ENCODE measurements at places on chromosomes 4 and X.
A peak's percentile ranks its signal among the peaks of the same experiment; 100 is the strongest.

DNA sequence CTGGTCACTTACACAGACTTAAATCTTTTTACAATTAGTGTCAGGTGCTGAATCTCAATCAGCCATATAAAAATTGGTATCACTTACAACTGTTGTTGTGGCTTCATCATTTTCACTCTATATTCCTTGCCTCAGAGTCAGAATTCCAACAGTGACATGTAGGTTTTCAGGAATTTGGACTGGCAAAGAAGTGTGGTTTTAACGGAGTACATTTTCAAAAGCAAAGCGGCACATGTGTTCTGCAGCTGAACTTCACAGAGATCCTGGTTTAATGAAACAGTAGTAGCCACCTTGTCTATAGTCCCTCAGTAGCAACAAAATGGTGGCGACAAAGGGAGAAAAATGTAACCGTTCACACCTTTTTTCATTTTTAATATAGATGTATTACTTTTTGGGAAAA, 486.6 kb downstream of the FAT4 start:
- DNase-seq = no peak

- DNase-seq = no peak
Measured at GRCh38 chr4:128818442-128818841, 8.9 kb downstream of the JADE1 start.

GRCh38 chr4:70531981-70532380, 13.6 kb downstream of the AMTN start:
- no peak for DNase-seq

DNA sequence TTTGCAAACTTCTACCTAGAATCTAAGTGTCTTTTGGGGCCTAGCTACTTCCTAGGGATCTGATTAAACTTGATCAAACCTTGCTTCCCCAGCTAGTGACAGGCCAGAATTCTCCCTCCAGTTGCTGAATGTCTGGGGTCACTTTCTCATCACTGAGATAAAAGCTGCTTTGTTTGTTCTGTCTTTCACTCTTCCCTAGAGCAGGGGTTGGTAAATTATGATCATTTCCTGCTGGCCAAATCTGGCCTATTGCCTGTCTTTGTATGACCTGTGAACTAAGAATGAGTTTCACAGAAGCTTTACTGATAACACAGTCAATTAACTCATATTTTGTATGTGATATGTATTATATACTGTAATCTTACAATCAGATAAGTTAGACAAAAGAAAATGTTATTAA, 157.8 kb upstream of the AADAT start:
- DNase-seq = no peak

DNA sequence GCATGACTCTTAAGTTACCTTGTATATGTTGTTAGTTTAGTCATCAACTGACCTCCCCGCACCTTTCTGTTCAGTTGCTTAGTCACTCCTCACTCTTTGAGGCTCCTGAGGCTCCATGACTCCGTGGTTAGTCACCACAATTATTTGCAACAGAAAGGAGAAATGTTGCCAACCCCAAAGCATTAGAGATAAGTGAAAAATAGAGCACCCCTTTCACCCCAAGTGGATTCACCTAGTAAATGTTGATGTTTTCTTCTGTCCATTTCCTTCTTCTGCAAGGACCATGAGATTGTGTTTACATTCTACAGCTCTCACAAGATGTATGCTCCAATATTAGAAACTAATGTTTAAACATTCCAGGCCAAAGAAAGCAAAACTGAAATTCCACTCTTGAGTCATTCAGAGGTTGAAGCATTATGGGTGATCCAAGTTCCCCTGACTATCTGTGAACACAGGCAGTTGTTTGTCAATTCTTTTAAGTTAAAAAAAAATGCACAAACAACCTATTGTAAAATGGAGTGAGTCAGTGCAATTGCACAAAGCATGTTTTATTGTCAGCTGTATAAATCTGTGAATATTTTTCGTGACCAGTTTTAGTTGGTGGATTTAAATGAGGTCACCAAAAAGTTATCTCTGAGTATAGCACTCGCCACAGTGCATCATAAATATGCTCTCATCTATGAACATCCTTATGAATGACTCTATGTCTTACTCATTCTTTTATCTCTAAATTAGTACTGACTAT, 552.4 kb upstream of the MAGEB2 start:
- peak; percentile 84 for DNase-seq

DNA sequence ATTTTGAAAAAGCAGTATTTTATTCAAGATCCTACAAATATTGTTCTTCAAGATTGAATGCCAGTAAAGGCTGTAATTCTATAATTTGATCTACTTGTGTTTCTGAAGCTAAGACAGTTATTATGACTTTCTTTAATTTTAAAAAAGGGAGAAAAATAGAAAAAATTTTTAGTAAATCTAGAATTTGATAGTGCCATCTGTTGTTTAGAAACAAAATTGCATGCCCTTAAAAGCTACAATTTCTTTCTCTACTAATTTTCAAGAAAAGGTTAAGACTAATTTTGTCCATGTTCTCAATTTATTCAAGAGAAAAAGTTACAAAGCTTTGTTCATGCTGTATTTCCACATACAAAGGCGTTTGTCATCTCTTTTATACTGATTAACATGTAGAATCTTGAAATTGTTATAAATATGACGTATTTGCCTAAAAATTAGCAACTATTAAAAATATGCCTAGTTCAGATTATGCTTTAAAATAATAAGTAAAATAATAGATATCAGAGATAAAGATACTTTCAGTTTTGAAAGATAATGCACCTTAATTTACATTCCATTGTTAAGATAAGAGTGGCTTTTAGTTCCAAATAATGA, 25.6 kb upstream of the MMRN1 start:
- no peak for DNase-seq

- DNase-seq = no peak
Measured at GRCh38 chr4:165137205-165137604, 24.5 kb upstream of the TMEM192 start.

DNA sequence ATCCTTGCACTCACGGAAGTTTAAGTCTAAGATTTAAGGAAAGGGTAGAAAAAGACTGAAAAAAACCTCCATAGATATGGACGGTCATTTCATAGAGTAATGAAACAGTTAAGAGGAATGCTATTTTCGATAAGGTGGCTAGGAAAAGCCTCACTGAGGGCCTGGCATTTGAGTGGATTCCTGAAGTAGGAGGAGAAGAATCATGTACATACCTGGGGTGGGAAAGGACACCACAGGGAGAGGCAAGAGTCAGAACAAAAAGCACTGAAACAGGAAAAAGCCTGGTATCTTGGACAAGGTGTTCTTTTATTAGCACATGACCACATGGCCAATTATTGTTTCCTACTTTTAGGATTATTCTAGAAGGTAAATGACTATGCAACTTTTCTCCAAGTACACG, 547.2 kb upstream of the DIPK2B start:
- no peak for DNase-seq

GRCh38 chr4:158599150-158599549, 72.5 kb downstream of the C4orf46 start:
- DNase-seq = no peak

GRCh38 chrX:86103061-86103460, 45.2 kb upstream of the DACH2 start:
- no peak for DNase-seq

- DNase-seq = no peak
Measured at GRCh38 chrX:13899607-13900006, 82.7 kb upstream of the GPM6B start.

DNA sequence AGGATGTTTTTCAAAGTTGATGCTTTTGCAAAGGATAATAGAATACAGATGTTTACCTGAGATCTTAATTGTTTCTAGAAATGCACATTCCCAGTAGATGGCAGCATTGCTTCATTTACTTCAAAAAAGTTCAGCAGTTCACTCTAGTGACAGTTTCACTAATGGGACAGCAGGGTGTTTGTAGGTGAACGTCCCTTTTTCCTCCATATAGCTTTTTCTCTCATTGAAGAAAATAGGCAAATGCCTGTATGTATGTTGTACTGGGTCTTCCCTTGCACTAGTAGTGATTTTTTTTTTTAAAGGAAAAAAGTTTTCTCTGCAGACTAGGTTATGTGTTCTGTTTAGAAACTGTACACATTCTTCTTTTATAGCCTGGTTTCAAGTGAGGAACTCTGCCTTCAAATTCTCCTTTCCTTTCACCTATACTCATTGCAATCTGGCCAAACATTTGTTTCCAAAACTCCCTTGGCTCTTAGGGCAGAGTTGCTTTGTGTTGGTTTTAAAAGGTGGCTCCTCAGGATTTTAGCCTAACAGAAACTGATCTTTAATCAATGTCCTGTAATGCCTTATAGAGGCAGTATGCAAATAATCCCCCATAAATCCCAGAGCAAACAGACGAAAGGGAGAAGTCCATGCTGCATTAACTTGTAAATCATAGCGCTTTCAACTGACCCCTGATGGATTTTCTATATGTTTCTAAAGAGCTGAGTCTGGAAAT, 86.3 kb downstream of the EGF start:
- DNase-seq = peak; percentile 23

DNA sequence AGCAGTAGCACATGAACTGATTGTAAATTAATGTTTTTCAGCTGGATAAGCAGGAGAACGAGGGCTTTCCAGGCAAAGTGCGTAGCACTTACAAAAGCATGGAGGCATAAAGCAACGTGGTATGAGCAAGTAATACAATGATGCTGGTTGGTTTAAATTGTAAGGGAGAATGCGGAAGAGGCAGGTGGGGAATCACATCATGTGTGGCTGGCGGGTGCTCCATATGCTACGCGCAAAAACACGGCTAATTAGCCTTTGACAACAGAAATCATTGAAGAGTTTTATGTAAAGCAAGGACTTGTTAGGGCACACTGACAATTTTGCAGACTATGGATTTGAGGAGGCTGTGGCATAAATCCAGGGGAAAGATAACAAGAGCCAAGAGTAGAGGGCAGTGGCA, 14.6 kb downstream of the SYTL4 start:
- no peak for DNase-seq

DNA sequence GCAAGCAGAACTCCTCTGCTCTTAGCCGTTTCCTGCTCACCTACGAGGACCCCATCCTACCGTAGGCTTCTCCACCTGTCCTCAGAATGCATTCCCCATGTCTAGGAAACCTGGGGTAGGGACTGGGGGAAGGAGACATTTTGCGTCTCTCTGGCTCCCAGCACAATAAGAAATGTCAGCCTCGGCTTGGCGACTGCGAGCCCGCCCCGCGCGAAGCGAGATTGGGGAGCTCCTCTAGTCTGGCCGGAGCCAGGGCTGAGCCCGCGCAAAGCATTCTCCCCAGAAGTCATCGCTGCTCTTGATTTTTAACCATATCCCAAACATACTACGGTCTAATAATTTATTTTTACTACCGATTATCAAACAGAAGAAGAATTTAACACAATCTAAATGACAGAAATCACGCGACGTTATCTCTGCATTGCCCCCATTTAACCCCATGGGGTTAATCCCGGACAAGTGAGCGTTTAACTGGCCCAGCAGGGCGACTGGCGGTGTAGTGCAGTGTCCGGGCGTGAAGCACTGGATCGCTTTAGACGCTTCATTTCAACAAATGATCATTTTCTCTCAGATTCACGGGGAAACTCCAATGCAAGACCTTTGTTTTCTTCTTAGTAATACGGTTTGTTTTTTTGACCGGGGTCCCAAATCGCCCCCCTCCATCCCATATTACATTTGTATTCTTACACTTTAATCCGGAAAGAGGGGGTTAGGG, 8.0 kb upstream of the PITX2 start:
- no peak for DNase-seq

- DNase-seq = no peak
Measured at GRCh38 chr4:184503869-184504300, 29.5 kb upstream of the IRF2 start.

DNA sequence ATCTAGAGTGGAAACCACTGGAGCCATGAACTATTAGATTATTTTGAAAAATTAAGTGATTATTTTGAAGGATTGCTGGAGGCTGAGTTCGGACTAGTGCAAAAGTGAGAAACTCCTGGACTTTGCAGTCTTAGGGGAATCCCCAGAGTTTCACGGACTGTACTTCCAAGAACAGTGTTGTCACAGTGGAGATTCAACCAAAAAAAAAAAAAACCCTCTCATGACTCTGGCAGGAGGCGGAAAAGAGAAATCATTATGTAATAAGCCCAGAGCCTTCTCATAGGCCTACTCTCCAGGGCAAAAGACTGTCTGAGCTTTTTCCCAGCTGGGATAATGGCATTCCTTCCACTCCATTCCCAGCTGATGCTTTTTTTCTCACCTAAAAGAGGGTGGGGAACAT, 16.8 kb upstream of the C4orf51 start:
- no peak for DNase-seq

DNA sequence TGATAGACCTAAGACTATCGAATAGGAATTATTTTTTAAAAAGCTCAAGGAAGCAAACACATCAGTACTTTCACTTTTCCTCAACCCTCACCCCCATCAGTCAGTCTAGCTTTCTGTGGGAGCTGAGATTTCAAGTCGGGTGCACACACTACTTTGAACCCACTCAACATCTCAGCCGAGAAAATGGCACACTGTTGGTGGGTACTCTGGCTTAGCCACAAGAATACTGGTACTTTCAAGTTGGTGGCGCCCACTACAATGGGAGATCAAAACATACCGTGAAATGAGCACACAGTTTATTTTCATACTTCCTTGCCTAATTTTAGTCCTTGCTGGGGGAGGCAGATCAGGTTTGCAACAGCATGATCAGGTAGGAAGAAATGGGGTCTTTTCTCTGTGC, 10.2 kb downstream of the CD40LG start:
- no peak for DNase-seq

- no peak for DNase-seq
Measured at GRCh38 chr4:16530688-16531635, 304.7 kb upstream of the TAPT1 start.

DNA sequence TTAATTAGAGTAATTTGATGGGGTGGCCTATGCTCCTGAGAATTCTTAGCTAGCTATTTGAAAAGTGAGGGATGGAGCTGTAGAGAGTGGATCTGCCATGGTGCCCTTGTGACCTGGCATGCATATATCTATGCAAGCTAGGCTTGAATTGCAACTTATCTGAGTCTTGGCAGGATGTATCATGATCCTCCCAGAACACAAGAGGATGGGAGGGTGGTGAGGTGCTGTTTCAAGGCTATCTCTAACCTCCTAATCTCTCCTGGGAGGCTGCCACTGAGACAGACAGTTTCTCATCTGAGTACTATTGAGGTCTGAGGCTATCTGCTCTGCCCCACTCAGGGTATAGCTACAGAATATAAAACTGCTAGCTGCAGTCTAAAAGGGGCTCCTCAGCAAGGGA, 56.6 kb downstream of the BRCC3 start:
- DNase-seq = no peak

GRCh38 chr4:36011381-36011780, 232.9 kb downstream of the ARAP2 start:
- DNase-seq = no peak

DNA sequence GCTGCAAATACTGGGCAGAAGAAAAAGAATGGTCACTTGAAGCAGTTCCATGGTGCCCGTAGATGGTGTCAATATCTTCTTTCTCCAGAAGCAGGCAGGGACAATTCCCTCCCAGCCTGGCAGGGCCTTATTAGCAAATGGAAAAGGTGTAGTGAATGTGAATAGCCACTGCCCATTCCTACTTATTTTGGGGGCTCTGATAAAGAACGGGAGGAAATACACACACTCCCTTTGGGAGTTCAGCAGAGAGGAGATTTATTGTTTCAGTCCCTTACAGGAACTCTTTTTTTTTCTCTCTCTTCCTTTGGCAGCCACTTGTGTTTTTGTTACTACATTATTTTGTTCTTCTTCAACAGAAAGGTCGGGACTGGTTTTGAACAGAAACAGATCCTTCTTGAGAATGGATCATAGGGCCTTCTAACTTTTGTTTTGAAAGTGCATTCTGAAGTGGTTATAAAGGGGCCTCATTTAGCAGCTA, at the start of gene EMCN:
Gene EMCN, minus strand, starts transcription at position 159 of the 478 bp plus-strand sequence. Its CDS starts 108 bp downstream, at position 51.
- DNase-seq = no peak

Data from kidney glomerular epithelial cell (primary cell).